Natural killer cell (primary cell): ENCODE measurements at places on chromosomes 5 and 9. TPM values are rescaled to one million over a fixed set of nuclear protein-coding genes. Genes with fewer than 3 reads are reported as not detected.

The SLU7 gene
- total RNA-seq = 118 TPM

The CA9 gene
- not detected for total RNA-seq

The ACTL7A gene
- total RNA-seq = not detected

The FIBCD1 gene
- not detected for total RNA-seq
